Left colon (tissue), 2 donors: ENCODE measurements at places on chromosomes 11 and 22. TPM values are rescaled to one million over a fixed set of nuclear protein-coding genes. Genes with fewer than 3 reads are reported as not detected.
A peak's percentile ranks its signal among the peaks of the same experiment; 100 is the strongest.

DNA sequence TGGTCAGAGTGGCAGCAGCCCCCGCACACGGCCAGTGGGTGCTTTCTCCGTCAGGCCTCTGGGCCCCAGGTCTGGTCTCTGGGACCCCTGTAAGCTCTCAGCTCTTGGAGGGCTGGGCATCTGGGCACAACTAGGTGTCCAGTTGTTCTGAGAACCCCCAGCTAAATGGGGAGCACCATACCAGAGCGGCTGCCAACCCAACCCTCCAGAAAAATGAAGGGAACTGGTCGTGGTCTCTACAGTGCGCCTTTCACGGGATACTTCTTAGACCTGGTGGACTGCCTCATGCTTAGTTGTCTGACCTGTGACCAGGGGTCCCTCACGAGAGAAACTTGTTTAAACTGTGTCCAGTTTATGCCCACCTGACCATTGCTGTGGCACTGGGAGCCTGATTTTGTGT is 104.9 kb downstream of the BCR start:
- no peak for DNase-seq

DNA sequence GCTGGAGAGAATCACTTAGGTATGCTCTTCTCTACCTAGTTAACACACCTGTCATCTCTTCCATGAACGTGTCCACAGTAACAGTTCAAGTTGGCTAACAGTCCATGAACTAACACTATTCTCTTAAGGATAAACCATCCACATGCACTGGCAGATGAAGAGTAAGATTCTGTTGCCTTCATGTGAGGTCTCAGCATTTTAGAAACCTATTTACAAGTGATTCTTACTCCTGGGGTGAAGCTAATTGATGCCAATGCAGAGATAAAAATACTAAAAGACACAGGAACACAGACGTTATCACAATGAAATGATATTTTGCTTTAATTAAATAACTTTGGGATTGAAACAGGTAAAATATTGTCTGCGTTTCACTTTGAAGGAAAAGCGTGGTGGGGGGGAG is 1.3 kb downstream of the LRRC4C start:
- no peak for DNase-seq

DNA sequence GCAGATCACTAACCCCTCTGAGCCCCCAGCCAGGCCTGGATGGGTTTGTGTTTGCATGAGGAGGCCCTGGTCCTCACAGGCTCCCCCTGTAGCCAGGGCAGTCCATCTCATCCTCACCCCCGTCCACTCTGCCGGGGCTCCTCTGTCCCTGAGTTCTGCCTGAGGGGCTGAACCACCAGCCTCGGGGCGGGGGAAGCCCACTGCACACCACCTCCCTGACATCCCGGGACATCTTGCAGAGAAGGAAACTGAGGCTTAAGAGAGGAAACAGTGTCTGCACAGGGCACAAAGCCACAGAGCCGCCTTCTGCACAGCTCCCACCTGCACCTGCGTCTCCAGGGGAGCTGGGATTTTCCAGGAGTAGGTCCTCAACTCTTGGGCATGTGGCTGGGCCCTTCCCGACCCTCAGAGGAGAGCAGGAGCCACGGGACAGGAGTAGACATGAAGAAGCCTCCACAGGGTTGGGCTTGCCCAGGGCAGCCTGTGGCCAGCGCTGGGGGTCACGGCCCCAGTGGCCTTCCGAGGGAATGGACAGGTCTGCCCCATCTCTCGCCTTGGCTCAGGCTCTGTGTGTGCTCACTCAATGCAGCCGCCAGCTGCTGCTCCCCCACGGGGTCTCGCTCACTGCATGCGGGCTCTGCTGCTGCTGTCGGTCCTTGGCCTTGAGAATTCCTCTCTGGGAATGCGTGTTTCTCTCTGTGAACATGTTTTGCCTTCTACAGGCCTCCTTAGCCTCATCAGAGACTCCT is 45.4 kb upstream of the CCDC188 start:
- no peak for DNase-seq

The NPTXR gene
- total RNA-seq: 0.46 TPM

DNA sequence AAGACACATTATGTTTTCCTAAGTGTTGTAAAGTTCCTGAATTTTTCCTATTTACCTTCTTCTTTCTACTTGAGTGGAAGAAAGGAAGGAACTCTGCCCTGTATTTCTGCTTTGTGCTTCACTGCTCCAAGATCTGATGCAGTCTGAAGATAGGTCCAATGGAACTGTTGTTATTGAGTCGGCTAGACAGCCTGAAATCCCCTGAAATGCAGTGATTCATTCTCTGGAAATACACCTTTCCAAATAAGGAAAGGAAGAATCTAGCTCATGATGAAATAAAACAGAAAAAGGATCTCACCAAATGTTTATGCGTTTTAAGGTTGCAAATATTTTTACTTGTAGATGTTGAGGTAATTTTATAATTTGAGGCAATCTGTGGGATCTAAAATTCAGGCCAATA is 322.8 kb downstream of the GUCY1A2 start:
- DNase-seq: no peak

DNA sequence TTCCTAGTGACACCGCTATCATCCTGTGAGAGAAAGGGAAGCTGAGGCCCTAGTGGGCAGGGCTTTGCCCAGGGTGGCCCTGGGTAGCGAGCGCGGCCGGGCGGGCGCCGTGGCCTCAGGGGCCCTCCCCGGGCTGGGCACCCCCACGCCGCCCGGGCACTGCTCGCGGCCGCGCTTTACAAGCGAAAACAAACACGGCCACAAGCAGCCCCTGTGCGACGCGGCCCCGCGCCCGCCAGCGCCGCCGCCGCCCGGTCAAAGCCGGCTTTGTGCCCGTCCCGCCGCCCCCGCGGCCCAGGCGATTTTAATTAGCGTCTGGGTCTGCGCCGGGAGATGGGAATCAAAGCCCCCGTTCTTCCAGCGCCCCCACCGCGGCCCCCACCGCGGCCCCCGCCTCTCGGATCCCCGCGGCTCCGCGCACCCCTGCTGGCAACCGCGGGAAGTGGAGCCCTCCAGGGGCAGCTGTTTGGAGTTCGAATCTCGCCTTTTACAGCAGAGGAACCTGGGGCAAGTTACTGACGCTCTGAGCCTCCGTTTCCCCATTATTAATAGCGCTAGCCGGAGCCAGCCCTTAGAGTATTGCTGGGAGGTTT is 47.9 kb downstream of the CHRDL2 start:
- peak; percentile 25 for DNase-seq

DNA sequence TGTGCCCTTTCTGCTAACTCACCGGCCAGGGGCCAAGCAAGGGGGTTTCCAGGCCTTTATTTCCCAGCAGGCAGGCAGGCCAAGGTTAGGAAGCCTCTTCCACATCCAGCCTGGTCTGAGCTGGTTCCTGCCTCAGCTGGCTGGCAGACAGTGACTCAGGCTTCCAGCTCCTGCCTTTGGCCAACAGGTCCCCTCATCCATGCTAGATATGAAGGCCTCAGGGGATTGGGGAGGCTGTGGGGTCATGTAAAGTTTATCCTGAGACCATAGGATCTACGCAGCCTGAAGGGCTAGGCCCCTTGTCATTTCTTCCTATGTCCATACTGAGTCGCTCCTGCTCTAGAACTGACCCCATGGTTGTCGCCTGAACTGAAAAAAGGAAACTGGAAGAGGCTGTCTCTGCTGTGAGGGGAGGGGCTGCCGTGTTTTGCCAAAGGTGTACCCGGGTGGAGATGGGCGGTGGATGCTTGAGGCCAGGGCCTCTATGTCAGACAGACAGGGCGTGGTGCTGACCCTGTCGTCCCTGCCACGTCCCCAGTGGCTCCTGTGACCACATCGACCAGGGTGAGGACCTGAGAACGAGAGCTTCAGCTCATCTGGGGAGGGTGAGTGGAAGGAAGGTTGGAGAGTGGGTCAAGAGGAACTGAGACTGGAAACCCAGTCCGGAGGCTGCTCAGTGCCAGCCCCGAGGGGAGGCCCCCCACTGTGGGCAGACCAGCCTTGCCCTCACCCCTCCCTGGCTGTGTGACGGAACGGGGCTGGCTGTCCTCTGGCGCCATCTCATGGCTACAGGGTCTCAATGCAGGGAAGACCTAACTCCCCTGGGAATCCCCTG is 17.0 kb downstream of the P2RY6 start:
- peak; percentile 66 for DNase-seq

The APIP gene
- 100 TPM for total RNA-seq

- peak; percentile 72 for DNase-seq
These were observed 98.8 kb downstream of the MED15 start for GRCh38 chr22:20606041-20606783.

DNA sequence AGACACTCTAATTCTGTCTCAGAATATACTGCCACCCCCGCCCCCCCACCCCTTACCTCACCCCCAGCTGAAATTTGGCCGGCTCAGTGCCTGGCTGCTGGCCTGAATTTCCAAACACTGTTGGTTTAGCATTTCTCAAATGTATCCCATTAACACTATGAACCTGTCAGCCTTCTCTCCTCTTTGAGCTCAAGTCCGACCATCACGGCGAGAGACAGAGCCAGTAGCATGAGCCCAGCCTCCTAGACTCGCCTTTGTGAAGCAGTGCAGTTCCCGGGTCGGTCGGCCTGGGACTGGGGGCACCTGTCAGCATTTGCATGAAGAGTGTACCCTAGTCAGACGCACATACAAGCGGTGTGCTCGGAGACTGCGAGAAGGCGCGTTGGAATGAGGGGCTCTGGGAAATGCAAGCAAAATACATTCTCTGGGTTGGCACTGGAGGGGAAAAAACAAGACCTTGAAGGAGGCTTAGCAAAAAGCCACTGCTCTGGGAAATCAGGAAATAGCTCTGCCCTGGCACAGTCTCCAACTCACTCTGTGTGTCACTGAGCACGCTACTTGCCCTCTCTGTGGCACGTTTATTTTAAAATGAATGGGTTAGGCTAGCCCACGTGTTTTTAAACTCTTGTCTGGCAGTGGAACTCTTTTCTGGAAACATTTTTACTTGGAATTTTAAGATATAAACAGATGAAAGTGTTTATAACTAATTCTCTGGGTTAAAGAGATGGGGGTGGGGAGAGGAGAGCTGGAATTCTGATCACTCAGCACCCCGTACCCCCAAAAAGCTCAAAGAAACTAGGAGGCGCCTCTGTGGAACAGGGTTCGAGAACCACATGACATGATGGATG is 108.3 kb downstream of the TIMP3 start:
- no peak for DNase-seq

DNA sequence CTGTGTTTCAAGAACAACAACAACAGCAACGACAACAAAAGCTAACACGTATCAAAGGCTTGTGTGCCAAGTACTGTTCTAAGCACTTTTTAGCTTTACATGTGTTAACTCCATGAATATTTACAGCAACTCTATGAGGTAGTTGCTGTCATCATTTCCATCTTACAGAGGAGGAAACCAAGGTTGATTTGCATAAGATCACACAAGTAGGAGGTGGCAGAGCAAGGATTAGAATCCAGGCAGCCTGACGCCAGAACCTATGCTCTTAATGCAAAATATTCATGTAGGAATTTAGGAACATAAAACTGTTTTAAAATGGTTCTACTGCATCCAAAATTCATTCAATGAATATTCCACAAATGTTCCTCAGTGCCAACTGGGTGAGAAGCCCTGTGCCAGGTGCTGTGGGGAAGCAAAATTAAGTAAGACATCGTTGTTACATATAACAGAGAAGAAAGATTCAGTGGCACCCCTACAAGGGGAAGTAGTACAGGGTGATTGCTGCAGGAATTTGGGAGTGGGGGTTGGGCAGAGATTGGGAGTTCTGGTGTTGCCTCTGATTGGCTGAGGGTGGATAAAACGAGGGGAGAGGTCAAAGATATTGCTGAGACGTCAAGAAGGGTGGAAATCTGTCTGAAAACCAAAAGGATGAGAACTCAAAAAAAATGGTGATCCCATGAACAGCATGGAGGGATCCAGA is 86.1 kb upstream of the ARHGAP20 start:
- DNase-seq: no peak

GRCh38 chr22:47279746-47280145 is 517.3 kb downstream of the TBC1D22A start:
- DNase-seq: no peak

The CASP4 gene
- 26.8 TPM for total RNA-seq

- DNase-seq: no peak
These were observed 38.2 kb downstream of the CD6 start for GRCh38 chr11:61009392-61010275.

DNA sequence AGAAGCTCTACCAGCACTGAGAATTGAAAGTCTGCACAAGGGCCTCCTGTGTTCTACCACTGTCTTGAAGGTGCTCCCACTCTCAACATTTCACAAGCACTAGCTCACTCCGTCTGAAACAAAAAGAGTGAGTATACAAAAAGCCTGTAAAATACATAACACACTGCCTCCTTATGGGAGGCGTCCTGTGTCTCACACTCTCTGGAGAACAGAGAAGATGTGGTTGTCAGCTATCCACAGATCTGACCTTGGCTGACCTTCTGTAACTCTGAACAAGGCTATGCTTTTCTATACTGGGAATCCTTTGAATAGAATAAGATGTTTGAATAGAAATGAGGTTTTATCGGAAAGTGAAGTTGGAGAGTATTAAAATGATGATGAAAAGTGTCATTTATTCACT is 171.3 kb upstream of the TMEM45B start:
- DNase-seq: no peak

The MRGPRX4 gene
- total RNA-seq: not detected

DNA sequence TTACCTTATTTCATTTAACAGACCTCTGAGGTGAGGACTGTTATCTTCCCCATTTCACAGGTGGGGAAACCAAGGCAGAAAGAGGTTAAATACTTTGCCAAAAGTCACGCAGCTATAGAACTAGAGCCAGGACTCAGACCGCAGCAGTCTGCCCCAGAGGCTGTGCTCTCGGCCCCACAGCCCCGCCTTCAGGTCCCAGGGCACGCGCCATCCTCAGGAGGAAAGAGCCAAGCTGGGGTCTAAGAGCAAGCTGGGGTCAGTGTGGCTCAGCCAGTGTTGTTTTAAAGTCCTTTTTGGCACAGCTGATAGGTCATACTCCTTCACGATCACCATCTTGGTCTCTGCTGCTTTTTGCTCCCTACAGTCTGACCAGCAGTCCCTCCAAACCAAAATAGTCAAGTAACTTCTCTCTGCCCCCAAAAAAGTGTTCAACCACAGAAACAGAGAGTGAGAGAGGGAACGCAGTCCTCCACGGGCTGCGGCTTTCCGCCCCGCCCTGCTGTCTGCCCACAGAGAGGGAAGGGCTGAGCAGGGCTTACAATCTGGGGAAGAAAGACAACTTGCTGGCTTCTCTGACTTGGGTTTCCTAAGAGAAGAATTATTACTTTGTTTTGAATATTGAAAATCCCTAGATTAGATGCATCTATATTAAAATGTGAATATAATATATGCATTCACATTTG is 137.2 kb upstream of the OPCML start:
- no peak for DNase-seq

The SLC5A12 gene
- 1.1 TPM for total RNA-seq

- no peak for DNase-seq
These were observed 59.4 kb upstream of the VPREB1 start for GRCh38 chr22:22185217-22185616.

- no peak for DNase-seq
These were observed 12.4 kb upstream of the CLDN5 start for GRCh38 chr22:19536564-19536963.

The PANX2 gene
- total RNA-seq: 0.14 TPM

DNA sequence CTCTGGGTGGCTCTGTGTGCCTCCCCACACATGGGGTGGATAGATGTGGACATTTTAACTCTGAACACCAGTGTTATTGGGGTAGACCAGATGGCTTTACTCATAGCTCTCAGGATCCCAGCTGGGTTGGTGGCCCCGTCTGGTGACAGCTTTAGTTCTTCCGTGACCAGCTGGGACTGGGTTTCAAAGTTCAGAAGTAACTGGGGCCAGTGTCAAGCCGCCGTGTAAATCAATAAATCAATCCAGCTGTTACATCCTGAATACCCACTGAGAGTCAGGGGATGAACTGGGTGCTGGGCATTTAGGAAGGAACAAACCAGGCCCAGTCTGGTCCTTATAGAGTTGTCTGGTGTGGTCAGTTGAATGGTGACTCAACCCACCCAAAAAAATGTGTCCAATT is 269.4 kb downstream of the CTTN start:
- DNase-seq: no peak
